ENCODE measurements at places on chromosomes 3 and 15.

DNA sequence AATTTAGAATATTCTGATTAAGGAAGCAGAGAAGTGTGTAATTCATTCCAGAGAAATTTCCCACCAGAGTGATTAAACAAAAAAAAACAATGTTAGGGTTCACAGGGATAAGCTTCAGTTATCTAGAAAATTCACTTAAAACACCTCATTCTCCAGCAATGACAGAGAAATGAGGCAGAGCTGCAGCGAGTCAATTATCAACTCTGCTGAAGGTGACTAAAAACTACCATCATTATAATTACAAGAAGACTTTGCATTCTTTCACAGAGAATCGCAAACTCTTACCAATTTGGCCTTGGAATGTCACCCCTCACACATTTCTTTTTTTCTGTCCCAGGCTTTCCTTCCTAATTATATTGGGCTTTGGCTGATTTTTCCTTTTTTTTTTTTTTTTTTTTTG lies 117.1 kb downstream of the RAB11A start:
- no peak for DNase-seq

DNA sequence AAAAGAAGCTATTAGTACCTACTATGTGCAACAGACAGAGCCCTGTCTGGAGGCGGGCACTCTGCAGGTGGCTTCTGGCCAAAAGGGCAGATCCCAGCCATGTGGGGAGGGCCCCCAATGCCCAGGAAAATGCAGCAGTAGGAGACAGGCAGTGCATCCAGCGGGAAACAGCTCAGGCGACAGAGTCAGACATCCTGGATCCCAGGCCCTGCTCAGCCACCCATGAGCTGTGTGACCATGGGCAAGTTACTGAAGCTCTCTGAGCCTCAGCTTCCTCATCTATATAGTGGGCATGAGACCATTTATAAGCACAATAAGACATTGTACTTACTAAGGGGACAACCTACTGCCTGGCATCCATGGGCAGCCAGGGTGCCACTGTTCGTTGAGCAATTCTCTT lies 25.8 kb downstream of the NUP210 start:
- no peak for DNase-seq

DNA sequence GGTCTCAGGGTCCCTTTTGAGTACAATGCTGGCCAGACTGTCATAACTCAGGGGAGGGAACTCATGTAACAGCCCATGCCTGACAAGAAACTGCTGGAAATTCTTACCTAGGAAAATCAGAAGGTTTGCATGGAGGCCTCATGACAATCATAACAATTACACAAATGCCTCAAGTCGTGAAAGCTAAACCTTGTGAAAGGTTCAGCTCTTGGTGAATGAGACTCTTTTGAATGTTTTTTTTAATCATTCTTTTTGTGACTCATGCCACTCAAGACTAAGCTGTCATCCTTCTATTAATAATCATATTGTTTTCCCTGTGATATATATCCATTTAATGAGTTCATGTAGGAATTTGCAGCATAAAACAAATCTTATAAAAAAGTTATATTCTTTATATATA lies 61.4 kb upstream of the LEKR1 start:
- DNase-seq: no peak

DNA sequence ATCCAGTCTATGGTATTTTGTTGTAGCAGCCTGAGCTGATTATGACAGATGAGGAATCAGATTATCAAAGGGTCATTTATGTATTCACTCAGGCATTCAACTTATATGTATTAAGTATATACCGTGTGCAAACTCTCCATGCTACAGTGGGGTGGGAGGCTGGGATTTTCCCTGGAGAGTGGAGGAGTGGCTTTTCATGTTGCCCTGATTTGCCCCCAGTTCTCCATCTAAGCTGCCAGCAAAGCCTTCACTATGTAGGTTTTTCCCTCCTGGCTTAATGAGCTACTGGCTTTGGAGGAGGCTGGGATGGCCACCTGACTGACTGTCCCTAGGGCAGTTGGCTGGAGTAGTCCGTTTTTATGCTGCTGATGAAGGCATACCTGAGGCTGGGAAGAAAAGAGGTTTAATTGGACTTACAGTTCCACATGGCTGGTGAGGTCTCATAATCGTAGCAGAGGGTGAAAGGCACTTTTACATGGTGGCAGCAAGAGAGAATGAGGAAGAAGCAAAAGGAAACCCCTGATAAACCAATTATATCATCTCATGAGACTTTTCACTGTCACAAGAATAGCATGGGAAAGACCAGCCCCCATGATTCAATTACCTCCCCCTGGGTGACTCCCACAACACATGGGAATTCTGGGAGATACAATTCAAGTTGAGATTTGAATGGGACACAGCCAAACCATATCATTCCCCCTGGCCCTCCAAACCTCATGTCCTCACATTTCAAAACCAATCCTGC lies 253.9 kb downstream of the RPLP1 start:
- DNase-seq: no peak

DNA sequence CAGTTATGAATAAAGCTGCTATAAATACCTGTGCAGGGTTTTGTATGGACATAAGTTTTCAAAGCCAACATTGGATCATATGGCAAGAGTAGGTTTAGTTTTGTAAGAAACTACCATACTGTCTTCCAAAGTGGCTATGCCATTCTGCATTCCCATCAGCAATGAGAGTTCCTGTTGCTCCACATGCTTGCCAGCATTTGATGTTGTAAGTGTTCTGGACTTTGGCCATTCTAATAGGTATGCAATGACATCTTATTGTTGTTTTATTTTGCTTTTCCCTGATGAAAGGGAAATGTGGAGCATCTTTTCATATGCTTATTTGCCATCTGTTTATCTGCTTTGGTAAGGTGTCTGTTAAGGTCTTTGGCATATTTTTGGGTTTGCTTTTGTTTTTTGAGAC lies 22.2 kb upstream of the BLM start:
- DNase-seq: no peak

DNA sequence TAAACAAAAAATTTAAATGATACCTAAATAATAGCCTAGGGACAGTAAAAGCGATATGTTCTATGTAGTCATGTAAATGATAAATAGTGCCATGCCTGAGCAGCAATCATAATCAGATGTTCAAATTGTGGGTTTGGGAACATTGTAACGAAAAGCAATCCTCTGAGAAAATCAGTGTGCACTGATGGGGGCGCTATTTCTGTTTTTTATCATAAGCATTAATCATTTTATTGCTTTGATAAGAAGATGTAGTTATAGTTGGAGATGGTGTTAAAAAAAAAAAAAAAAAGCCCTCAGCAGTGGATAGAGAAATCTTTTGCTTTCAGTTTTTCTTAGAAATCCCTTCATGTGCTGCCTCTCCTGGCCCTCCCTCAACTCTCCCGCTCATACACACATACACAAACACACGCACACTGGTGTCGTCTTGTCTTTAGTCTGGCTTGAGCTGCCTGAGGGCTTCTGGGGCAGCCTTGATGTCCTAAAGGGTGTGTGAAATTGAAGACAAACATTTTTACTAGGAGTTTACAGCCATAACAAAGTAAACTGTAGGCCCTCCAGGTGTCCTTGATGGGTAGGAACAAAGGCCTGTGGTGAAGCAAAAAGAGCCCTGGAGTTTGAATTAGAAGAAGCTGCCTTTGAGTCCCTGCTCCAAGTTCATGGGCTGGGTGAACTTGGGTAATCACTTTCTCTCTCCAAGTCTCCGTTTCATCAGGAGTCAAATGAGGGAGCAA lies 428.1 kb downstream of the SOX2 start:
- DNase-seq: no peak

GRCh38 chr15:73317651-73318462 lies 50.9 kb downstream of the HCN4 start:
- DNase-seq: no peak

DNA sequence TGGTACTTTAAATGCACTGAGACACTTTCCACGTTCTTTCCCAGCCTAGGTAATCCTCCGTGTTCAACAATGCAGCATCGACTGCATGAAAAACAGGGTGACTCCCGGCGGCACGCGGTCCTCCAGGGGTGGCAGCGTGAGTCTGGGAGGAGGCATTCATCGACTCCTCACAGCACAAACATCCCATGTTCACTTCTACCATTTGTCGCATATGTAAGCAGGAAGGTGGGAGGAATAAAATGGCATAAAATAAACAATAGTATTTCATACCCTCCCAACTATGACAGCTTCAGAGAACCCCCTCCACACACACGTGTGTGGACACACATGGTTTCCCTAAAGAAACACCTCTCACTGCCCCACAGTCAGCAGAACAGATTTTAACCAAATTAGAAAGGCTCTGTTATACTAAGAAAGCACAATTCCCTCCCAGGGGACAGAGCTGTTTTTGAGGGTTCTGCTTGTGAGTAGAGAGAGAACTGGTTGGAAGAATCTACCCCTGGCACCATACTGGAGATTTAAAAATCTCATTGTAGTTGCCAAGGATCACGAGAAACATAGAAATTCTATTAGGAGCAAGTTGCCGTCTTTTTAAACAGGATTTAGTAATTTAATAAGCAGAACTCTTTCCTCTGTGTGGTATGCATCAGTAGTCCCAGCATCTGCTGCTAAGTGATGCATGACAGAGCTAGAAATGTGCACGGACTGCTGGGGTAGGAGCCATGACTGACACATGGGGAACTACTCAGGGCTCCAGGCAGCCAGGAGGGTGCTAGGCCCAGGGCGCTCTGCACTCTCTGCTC lies 6.0 kb downstream of the FAM43A start:
- DNase-seq: no peak

DNA sequence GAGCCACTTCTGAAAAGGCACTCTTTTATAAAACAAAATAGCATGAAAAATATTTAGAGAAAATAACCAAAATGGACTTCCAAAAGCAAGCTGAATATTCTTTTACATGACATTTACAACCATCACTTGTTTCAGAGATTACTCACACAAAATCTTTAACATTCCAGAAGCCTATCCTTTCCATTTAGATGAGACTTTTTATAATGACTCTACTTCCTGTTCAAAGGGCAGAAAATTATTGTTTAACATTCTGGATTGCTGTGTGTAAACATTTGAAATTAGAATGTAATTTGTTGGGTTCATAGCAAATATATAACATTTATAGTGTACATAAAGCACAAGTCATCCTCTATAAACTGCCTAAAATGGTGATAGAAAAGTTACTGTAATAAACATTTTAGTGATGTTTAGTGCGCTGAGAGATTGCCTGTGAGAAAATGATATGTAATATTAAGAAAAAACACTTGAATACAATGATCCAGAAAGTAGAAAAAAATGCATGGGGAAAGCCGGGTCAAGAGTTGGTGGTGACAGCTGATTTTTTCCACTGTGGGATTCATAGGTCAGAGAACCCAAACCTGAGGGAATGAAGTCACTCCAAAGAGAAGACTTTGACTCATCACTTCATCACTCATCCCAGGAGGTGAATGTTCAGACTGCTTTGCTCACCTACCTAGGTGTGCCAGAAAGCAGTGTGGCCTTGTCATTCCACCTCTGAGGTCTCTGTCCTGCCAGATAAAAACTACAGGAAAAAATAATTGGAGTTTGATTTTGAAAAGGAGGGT lies 305.8 kb downstream of the ARPP21 start:
- no peak for DNase-seq

DNA sequence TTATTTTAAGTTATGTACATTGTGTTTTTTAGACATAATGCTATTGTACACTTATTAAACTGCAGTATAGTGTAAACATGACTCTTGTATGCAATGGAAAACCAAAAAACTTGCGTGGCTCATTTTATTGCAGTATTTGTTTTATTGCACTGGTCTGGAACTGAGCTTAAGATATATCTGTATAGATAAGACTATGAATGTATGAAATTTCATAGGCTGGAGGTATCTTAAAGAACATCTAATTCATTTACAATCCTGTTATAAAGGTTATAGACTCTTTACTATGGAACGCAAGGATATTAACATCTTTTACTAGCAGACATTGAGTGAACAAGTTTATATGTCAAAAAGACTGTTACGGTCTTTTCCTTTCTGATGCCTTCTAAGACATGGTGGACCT lies 459.4 kb downstream of the IL5RA start:
- no peak for DNase-seq

DNA sequence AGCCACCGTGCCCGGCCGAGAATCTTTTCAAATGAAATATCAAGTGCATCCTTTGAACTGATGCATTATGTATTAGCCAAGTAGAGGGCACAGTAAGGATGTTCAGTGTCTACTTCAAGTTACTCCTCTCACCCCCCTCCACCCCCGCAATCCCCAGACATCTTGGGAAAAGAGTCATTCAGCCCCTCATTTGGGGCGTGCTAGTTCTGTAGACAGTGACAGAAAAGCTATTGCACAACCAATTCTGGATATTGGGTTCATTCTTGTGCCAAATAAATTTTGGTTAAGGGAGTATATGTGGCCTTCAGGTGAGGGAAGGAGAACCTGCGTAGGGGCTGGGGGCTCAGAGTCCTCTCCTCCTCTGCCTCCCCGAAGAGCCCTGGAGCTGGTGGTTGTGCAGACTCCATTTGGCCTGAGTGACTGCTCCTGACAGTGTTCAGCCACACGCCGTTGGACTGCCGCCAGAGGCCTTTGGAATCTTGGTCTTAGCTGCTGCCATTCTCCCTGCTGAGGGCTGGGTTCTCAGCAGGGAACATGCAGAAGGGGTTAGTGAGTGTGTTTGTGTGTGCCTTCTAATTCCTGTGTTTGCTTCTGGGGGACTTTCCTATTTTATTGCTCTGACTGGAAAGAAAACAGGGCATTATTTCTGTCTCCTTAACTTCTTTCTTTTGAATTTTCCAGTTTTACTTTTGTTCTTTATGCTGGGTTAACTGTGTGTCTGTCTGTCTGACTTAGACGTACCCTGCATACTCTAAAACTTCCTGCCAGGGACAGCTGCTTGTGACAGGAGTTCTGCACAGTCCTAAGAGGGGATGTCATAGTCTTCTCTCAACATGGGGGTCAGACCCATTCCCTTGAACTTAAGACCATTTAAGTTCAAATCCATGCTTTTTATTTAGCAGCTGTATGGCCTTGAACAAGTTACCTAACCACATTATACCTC lies 21.0 kb downstream of the RARB start:
- DNase-seq: no peak

- DNase-seq: no peak
Measured at GRCh38 chr15:81785181-81785580, 260.6 kb downstream of the MEX3B start.

GRCh38 chr3:45105855-45106671 lies 40.1 kb downstream of the CDCP1 start:
- no peak for DNase-seq

DNA sequence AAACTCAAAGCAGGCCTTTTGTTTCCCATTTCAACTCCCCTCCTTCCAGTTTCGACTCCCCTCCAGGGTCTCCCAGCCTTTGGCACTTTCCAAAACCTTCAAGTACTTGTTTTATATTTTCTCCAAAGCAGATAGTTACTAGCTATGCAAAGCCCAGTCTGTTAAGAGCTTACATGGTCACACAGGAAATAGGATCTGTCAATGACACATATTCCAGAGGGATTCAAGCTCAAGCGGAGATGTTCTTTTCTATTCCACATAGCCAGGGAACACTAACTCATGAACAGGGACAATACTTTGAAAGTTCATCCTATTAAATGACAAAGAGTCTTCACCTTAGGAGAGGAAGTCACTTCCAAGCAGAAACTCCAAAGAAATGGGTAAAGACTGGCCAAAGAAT lies 18.6 kb downstream of the SUCLG2 start:
- DNase-seq: no peak

- no peak for DNase-seq
Measured at GRCh38 chr3:107841831-107842230, 249.0 kb downstream of the CD47 start.

GRCh38 chr3:114108137-114108536 lies 51.6 kb downstream of the QTRT2 start:
- no peak for DNase-seq
